ENCODE measurements at places on chromosomes 13 and 19.

- no peak for DNase-seq
Observed at GRCh38 chr19:1287354-1288225, 1.9 kb downstream of the EFNA2 start.

GRCh38 chr19:33720155-33720493, 76.5 kb upstream of the KCTD15 start:
- no peak for DNase-seq

GRCh38 chr13:93345024-93345423, 118.4 kb downstream of the GPC6 start:
- no peak for DNase-seq

GRCh38 chr13:112963641-112964040, 5.4 kb upstream of the MCF2L start:
- DNase-seq = no peak

- no peak for DNase-seq
Observed at GRCh38 chr13:94140511-94140910, 339.0 kb downstream of the DCT start.

DNA sequence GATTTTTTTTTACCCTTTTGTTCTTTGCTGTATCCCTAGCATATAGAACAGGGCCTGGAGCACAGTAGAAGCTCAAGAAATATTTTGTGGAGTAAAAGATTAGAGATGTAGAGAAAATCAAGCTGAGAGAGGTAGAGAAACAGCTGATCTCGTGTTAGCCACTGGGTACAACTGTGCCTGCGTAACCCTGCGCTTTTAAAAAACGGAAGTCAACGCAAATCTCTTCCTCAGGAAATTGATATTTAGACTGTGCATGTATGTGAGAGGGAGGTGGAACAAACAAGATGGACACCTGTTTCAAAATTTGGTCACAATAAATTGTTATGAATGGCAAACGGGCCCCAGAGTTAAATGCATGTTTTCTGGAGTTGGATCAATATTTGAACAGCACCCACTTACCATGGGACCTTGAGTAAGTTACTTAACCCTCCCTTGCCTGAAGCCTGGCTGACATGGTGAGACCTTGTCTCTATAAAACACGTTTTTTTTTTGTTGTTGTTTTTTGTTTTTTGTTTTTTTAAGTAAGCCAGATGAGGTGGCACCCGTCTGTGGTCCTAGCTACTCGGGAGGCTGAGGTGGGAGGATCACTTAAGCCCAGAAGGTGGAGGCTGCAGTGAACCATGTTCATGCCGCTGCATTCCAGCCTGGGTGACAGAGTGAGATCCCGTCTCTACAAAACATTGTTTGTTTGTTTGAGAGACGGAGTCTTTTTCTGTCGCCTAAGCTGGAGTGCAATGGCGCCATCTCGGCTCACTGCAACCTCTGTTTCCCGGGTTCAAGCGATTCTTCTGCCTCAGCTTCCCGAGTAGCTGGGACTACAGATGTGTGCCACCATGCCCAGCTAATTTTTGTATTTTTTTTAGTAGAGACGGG, 3.3 kb upstream of the EPOR start:
- no peak for DNase-seq

DNA sequence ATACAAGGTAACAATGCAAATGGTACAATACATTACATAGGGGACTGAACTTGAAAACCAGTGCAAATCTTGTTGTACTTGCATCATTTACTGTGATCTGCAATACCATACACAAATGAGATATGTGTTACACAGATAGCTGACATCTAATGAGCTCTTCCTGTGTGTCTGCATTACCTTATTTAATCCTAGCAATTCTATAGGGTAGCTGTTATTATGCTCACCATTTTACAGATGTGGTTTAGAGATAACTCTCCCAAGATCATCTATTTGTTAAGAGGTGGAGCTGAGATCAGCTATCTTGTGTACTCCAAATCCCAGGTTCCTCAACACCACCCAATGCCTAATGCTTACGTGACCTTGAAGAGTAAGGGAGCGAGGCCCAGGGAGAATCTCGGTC, 21.4 kb upstream of the SERP2 start:
- no peak for DNase-seq

DNA sequence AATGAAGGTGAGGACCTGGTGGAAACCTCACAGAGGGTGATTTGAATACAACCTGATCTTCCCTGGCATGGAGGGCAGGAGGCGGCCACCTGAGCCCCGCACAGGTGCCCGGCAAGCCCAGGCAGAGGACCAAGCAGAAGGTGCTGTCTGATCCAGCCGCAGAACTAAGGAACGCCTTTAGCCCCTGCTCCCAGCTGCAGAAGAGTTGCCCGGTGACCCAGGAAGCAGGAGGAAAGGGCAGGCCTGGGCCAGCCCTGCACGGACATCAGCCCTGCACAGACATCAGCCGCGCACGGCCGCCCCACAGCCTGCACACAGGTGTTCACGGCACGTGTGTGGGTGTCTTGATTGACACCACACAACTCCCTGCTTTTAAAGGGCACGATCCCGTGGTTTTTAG, 43.1 kb downstream of the RASA3 start:
- DNase-seq = no peak

DNA sequence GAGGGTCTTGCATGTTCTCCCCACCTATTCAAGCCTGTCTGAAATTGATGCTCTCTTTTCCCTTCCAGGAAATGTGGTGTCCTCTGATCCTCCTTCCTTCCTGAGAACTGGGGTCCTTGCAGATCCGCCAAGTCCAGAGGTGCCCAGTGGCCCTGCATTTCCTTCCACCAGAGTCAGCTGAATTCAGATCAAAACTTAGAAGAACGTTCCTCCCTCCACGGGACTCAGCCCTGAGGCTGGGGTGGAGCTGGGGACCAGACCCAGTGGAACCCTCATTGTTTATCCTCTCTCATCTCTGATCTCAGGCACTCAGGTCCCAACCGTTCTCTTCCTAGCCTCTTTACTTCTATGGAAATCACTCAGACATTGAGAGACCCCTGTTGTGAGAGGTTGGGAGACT, 477.3 kb downstream of the TSHZ3 start:
- no peak for DNase-seq

- no peak for DNase-seq
Observed at GRCh38 chr13:113740286-113740556, 18.8 kb upstream of the TMEM255B start.

- no peak for DNase-seq
Observed at GRCh38 chr19:36082916-36083315, 28.0 kb upstream of the OVOL3 start.

DNA sequence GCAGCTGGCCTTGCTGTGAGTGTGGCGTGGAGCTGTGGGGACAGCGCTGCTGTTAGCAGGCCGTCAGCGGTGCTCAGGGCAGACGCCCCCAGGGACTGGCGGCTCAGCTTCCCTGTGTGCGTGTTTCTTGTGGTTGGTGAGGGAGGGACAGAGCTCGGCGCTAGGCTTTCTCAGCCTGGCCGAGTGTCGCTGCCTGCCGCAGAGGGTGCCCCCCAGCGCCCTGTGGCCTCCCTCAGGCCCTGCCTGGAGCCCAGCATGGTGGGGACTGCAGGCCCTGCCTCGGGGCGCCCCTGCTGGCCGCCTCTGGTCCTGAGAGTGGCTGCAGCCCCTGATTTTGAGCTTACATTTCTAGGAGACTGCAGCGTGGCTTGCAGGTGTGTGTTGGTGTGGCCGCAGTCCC, 35.5 kb downstream of the DOT1L start:
- no peak for DNase-seq

DNA sequence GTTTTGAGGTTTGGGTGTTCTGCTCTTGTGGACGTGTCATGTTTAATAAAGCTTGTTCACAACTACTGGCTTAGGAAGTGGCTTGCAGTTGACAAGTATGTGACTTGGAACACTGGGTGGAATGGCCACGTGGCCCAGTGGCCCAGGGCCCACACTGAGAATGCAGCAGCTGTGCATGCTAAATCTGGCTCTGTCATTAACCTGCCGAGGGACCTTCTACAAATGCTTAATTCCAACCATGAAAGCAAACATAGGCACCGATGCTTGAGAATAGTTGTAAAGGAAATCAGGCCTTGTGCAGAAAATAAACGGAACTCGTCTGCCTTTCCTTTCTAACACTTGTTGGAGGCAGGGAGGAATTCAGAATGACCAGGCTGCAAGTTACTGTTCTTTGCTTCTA, 11.6 kb upstream of the CLDN10 start:
- peak; percentile 60 for DNase-seq

DNA sequence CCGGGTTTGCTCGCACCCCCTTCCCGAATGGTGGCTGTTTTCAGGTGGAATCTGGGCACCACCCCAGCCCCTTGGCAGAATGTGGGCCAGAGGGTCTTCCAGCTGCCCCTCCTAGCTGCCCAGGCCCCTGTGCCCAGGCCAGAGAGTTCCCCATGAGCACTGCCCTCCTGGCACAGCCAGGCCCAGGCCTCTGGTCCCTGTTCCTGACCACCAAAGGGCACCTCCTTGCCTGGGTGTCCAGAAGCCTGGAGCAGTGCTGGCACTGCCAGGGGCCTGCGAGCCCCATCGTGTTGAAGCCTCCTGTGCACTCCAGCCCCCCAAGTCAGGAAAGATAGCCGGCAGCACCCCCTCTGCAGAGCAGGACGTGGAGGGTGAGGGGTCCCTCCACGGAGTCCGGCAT, 23.4 kb downstream of the PIAS4 start:
- DNase-seq = no peak

- no peak for DNase-seq
Observed at GRCh38 chr19:18776288-18776594, 14.9 kb downstream of the COMP start.

DNA sequence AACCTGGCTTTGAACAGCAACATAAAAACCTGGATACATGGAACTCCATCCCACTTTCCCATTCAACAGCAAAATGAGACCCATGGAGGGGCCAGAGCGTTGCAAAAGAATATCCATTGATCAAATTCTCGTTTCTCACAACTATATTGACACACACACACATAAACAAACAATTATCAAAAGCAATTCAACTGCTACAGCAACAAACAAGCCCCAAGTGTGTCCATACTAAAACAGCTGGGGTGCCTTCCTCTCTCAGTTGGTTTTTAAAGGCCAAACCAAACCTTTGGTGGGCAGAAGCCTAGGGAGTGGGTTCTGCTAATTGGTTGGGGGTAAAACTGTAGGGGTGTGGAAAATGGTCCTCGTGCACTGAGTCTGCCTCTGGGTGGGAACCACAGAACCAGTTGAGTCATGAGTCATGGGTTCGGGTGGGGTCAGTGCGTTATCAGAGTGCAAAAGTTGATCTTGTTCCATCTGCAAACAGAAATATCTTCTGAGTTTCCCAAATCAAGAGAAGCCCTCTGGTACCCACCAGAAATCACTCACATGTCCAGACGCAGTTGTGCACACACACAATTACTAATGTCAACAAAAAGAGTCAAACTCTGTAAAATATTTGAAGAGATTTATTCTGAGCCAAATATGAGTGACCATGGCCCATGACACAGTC, 18.5 kb downstream of the GPR42 start:
- no peak for DNase-seq

- DNase-seq = no peak
Observed at GRCh38 chr13:73025217-73026012, 33.4 kb upstream of the KLF5 start.

GRCh38 chr19:51091895-51092873, 9.5 kb upstream of the KLK14 start:
- no peak for DNase-seq

DNA sequence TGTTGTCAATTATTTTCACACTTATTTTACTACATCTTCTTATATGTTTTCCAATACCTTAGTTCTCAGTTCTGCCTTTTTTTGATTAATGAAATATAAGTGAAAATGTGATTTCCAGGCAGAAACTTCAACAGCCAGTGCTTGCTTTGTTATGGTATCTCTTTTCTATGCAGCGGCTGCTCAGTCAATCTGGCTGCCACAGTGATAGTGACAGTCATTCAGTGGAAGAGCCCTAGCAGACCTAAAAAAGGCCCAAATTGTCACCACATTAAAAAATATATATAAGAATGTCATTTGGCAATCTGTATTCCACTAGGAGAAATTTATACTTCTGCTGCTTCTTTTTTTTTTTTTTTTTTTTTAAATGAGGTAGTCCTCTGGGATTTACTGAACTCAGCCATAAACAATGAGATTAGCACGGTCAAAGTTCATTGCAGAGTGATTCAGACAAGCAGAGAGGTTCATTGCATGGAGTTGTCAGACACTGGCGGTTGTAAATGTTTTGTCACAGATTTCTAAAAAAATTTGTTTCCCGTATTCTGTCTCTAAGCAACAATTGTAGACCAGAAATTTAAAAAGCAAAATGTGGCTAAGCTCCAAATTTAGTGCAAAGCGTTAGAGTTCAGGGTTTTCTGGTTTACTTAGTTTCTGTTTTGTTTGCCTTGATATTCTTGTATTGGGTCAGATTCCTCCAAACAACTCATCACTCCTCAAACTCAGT, 94.7 kb upstream of the PRR20A start:
- no peak for DNase-seq

- no peak for DNase-seq
Observed at GRCh38 chr19:37698216-37698615, 21.3 kb downstream of the ZNF607 start.

DNA sequence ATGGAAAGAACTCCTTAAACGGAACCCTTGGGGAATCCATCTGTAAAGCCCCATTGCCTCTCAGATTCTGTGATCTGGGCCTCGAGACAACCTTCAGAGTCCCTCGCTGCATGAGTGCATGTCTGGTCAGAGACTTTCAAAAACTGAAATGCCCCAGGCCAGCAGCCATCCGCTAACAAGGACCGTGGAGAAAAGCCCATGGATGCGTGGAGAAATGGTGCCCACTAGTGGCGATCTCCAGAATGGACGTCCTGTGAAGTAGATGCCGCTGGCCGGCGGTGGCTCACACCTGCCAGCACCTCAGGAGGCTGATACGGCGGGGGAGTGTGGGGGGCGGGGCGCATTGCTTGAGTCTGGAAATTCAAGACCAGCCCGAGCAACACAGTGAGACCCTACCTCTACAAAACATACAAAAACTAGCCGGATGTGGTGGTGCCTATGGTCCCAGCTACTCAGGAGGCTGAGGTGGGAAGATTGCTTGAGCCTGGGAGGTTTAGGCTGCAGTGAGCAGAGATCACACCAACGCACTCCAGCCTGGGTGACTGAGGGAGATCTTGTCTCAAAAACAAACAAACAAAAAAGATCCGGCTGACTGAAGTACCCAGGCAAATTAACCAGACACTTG, 7.9 kb upstream of the CDC16 start:
- peak; percentile 7 for DNase-seq

- DNase-seq = no peak
Observed at GRCh38 chr19:50384685-50385535, 763 bp downstream of the POLD1 start.

GRCh38 chr19:32824191-32824751, 45.3 kb downstream of the SLC7A9 start:
- no peak for DNase-seq

All from anterior cingulate cortex (tissue), 58 donors.